ENCODE measurements at places on chromosomes 16 and 17.
A peak's percentile ranks its signal among the peaks of the same experiment; 100 is the strongest.

DNA sequence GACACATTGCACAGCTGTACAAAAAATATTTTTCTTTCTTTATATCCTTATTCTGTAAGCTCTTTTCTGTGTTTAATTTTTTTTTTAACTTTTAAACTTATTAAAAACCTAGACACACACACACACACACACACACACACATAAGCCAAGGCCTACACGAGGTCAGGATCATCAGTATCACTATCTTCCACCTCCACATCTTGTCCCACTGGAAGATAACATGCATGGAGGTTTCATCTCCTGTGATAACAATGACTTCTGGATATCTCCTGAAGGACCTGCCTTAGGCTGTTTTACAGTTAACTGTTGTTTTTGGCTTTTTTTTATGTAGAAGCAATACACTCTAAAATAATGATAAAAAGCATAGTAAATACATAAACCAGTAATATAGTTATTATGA, 71.2 kb downstream of the TNRC6C start:
- DNase-seq: no peak

DNA sequence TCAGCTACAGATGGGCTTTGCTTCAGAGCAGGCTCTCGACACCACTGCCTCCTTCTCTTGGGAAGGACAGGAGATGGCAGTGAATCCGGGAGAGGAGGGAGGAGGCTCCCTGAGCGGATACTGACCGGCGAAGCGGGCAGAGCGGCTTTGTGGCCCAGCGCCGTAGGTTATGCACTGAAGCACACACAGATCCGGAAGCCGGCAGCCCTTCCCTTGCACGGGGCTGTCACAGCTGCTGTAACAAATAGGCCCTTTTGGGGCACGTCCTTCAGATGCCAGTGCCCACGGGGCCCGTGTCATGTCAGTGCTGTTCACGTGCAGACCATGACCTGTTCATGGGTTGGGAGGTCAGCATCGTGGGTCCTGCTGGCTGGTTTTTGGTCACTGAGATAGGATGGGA, 144.7 kb upstream of the CHMP6 start:
- no peak for DNase-seq

DNA sequence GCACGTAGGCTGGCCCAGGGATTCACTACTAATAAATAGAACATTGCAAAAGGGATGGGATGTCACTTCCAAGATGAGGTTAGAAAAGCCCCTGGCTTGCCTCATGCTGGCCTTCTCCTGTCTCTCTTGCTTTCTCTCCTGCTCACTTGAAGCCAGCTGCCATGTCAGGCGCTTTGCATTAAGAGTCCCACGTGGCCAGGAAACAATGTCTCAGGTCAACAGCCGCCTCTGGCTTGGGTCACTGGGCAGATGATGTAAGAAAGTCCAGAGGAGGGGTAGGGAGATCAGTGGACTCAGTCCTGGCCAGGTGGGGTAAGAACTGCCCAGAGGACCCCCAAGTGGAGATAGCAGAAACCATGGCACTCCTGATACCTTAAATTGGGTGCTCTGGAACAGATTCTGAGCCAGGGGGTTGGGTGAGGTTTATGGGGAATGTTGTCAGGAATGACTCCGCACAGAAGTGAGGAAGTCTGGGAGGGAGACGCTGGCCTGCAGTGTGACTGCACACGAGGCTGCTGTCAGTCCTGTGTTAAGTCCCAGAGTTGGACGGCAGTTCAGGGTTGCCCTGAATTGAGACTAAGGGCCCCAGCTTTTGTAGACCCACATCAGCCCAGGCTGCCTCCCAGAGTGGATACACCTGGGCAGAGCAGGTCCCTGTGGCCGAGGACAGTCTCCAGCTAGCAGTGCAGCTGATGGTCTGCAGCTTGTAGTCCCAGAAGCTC, 17.7 kb downstream of the C16orf82 start:
- DNase-seq: no peak

- no peak for DNase-seq
Observed at GRCh38 chr16:49466529-49466831, 92.9 kb downstream of the C16orf78 start.

- no peak for DNase-seq
Observed at GRCh38 chr17:19386974-19387920, at the start of gene MFAP4. Gene MFAP4, minus strand, starts transcription at chr17:19387190. Its CDS starts 35 bp downstream, at chr17:19387155.

DNA sequence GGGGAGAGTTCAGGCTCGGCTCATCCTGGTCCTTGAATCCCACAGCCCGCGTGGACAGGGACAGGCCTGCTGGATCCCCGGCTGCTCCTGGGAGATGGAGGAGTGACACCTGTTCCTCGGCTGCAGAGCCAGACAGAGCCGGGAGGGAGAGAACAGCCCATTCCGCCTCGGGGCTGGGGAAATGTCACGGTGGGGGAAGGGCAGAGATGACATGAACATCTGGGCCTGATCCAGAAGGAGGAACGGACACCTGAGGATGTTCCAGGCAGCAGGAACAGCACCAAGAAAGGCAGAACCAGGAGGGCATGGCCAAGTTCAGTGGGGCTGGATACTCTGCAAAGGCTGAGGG, 2.1 kb downstream of the ZNF764 start:
- DNase-seq: no peak

DNA sequence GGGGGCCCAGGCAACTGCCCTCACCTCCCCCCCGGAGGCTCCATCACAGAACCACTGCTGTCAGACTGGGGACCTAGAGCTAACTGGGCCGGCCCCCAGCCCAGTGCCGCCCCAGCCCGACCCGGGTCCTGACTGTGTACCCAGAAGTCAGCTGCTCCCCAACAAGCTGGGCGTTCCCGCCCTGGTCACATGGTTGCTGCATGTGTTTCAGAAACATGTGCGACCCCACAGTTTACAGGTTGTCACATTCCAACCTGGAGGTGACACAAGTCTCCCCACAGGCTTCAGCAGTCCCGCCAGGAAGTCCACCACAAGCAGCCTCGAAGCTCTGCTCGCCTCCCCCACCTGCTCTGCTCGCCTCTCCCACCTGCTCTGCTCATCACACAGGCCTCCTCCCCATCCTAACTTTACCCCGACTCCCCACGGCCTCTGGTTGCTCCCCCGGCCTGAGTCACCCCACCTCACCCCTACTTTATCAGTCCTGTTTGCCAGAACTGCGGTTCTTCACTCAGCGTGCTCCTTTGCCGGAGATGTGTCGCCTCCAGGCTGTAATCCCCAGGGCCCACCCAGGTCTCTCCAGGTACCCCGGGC, 968 bp downstream of the MRPL28 start:
- no peak for DNase-seq

GRCh38 chr17:8793649-8794048, 5.5 kb downstream of the MFSD6L start:
- DNase-seq: no peak

GRCh38 chr17:61126473-61127249, 273.0 kb upstream of the TBX2 start:
- DNase-seq: no peak

DNA sequence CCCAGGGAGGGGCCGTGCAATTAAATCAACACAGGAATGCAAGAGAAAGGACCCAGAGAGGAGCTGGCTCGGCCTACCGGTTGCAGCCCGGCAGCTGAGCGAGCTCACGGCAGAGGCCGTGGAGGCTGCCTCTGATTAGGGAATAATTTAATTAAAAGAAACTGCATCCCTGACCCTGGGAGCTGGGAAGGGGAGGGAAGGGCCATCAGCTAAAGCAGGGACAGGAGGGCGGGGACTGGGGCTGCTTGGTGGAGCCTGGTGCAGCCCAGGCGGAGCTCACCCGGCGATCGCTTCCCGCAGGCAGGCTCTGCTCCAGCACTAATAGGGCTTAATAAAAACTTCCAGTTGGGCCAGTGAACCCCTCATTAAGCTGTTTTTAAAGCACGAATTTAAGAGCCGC, 43.4 kb downstream of the LMF1 start:
- no peak for DNase-seq

- DNase-seq: peak; percentile 43
Observed at GRCh38 chr16:69848637-69849545, 86.8 kb downstream of the WWP2 start.

- DNase-seq: no peak
Observed at GRCh38 chr16:87053016-87053982, 263.9 kb downstream of the C16orf95 start.

DNA sequence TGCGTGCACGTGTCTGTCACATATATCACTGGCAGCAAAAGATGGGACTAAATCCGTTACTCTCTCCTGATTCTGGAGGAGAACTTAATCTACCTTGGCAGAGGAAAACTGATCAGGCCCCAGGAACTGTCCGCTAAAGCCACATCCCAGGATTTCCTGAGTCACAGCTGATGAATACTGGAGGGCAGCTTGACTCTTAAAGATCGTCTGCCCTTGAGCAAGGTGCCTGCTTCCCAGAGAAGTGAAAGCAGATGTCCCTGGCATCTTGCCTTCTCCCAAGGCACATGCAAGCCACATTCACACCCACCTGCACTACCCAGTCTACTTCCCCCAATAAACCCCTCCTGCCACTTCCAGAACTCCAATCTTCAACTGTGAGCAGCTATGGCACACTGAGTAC, 99.8 kb downstream of the CPPED1 start:
- DNase-seq: no peak

DNA sequence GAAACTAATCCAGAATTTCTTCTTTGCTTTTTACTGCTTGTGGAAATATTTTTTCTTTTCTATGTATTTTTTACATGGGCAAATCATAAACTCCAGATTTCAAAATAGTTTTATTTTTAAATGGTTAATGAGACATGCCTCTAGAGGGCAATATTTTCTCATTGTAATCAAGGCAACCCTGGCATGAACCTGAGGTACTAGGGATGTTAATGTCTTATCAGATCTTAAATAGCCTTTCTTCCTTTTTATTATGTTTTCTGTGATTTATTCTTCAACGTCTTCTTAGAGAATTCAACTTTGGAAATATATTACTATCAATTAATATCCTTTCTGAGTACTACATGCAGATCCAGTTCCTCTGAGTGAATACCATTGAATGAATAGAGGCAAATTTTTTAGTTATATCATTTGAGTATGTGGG, 324.7 kb downstream of the BCAS3 start:
- DNase-seq: peak; percentile 22

- no peak for DNase-seq
Observed at GRCh38 chr16:21222495-21223337, 10.8 kb upstream of the ANKS4B start.

DNA sequence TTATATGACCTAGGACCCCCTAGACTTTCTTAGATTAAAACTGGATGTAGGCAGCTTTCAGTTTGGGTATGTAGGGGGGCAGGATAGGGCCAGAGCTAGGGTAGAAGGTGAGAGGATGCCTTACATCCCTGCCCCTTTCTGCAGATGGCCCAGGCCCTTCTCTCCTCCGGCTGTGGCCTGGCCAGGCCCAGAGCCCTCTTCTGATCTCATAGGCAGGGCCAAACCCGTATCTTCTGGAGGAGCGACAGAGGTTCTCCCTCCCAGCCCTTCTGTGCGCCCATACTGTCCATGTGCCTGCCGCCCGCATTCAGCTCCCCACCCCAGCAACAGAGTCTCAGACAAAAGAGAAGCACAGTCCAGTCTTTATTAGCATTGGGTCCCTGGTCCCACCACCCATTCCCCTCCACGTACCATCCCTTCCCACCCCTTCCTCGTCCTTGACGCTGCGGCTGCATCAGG, 2.0 kb upstream of the TSPOAP1 start:
- DNase-seq: no peak

- no peak for DNase-seq
Observed at GRCh38 chr17:61644800-61645774, 54.1 kb upstream of the NACA2 start.

DNA sequence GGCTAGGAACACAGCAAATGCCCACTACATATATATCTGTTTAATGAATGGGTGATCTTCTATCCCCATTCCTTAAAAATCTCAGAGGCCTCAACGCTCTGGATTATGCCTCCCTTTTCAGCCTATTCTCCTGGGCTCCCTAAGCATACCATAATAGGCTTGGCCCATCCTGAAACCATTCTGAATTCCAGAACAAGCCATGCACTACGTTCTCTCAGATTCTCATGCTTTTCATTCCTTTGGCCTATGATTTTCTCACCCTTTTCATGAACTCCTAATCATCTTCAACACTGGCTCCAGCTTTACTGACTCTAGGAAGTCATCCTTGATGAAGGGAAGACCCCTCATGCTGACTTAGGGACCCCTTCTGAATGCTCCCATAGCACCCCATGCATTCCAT, 71.1 kb downstream of the RPGRIP1L start:
- DNase-seq: peak; percentile 1

DNA sequence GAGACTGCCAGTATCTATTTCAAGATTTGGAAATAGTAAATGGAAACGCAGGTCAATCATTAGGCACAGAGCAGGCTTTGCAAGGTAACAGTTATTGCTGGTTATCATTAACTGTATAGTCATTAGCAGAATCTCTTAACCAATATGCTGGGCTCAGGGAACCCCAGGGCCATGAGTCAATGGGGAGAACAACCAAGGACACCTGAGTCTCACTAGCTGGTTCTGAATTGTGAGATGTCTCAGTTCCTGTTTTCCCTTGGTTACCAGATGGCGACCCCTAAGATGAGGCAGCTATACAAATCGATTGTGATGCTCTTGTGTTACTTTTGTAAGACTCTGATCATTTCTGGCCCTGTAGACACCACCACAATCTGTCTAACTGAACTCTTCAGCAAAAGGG, 385.3 kb downstream of the HAPSTR1 start:
- DNase-seq: no peak

GRCh38 chr16:25716186-25716585, 24.4 kb downstream of the HS3ST4 start:
- DNase-seq: no peak
